NCI-H2227 treated with DMSO at 0.1 percent for 48 hours (cell line): ENCODE measurements at places on chromosomes 16 and 17.

DNA sequence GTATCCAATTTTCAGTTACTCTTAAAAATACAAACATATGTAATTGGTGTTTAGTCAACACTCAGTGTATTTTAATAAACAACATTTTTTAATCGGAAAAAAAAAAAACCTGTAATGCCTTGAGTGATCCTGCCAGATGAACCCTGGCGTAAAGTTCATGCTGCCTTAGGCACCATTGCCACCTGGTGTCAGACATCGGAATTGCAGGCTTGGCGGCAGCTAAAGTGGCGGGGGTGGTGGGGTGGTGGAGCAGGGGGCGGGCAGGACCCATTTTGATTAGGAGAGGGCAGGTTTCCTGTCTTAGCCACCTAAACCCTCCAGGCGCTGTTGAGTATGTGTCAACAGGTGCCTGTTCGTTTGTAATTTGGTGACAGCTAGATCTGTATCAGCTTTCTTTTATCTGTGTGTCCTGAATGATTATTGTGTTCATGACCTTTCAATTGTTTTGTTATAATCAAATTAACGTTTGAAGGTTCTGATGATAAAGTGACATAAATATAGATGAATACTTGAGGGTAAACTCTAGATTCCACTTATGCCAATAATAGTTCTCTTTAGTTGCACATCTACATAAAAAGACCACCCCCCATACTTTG, 588.7 kb downstream of the CDH13 start:
- DNase-seq: no peak

GRCh38 chr16:6160871-6161270, 1063.3 kb upstream of the EEF2KMT start:
- DNase-seq: no peak

- no peak for DNase-seq
Measured at GRCh38 chr17:46853896-46854444, 2.6 kb downstream of the WNT9B start.

DNA sequence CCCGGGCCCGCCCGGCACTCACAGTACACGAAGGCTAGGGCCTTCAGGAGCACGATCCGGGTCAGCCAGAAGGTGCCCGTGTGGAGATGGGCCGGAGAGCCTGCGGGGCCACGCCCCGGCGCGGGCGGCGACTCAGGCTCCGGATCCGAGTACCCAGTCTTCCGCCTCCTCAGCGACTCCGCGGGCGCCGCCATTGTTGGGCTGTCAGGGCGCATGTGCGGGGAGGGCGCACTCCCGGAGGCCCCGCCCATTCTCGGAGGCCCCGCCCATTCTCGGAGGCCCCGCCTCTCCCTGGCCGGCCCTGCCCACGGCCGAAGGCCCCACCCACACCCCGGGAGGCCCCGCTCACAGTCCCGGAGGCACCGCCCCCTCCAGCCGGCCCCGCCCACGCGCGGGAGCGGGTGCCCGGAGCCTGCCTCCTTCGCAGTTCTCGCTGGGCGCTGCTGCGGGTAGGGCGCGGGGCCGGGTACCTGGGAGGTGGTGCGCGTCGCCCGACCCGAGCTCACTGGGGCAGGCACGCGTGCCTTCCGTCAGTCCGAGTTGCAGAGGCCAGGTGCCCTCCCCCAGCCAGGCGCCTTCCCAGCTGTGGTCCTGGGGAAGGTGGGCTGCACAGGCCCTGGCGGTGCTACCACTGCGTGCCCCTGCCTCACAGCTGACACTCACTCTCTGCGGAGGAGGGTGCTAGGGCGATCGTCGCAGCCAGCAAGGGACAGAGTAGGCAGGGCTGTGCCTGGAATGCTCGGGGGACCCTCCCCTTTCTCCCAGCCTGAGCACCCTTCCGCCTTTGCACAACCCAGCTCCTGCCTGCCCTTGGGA, at the start of gene LMF1:
LMF1 (minus strand) TSS at position 219 of the 816 bp plus-strand sequence; CDS start at position 215, 4 bp downstream.
- DNase-seq: peak; percentile 45

DNA sequence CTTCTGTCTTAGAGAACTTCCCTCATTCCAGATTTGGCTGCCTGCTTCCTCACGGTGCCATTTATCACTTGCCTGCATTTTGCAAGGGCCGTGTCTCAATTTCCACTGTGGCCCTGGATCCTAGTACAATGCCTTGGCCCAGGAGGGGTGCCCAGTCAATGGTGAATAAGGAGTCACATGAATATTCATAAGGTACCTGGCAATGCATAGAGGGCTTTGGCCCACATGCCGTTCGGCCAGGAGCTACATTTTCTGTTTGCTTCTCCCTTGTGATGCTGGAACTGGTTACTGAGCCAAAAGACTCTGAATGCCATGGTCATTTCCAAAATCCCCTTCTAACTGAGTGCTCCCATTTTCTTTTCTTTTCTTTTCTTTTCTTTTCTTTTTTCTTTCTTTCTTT, 4.8 kb upstream of the PIRT start:
- DNase-seq: no peak

GRCh38 chr17:44844390-44844830, 3.3 kb upstream of the HIGD1B start:
- no peak for DNase-seq

GRCh38 chr16:87033021-87033471, 284.1 kb downstream of the C16orf95 start:
- DNase-seq: no peak

DNA sequence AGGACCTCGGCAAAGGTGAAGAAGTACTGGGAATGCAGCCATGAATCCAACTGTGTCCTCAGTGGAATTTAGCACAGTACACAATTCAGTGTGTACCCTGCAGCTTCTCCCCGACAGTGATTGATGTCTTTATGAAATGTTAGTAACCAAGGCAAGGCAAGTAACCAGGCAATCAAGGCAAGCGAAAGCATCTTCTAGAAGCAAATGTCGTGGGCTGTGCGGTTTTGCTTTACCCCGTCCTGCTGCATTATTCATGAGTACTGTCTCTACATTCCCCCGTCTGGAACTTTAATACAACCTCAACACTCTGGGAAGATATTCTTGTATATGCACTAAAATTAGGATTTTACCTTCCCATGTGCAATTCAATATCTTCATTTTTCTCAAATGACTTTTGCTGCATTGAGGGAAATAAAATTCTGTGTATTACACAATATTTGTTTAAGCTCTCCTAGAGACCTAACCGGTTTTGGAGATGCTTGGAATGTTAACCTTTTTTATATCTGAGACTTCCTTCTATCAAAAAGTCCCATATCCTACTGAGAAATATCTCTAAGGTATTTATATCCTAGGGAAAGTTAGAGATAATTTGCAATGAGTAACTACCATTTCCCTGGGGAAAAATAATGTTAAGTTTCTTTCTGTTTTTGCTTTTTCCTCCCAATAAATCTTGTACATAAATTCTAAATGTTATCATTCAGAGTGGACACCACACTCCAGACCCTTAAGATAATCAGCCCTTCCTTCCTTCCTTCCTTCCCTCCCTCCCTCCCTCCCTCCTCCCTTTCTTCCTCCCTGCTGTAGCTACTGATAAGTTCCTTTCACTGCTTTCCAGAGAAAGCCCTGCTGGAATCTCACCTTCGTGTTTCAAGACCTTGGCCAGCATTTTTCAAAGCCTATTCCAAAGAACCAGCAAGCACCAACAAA, 51.9 kb upstream of the ADORA2B start:
- DNase-seq: no peak

DNA sequence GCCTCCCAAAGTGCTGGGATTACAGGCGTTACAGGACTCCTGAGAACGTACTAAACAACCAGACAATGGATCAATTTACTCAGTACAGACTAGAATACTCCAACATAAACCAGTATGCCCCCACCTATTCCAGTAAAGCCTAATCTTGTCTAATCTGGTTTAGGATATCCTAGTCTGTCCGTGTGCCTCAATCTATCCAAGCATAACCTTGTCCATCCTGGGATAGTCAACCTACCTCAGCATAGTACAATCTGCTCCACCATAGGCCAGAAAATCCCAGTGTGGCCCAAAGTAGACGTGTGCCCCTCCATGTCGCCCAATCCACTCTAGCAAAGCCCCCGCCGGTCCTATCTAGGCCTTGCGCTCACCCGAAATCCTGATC, 625 bp downstream of the DVL2 start:
- no peak for DNase-seq

- no peak for DNase-seq
Measured at GRCh38 chr17:7224661-7225111, 4.9 kb downstream of the ACADVL start.

GRCh38 chr17:50297407-50297865, 23.2 kb downstream of the TMEM92 start:
- peak; percentile 44 for DNase-seq

DNA sequence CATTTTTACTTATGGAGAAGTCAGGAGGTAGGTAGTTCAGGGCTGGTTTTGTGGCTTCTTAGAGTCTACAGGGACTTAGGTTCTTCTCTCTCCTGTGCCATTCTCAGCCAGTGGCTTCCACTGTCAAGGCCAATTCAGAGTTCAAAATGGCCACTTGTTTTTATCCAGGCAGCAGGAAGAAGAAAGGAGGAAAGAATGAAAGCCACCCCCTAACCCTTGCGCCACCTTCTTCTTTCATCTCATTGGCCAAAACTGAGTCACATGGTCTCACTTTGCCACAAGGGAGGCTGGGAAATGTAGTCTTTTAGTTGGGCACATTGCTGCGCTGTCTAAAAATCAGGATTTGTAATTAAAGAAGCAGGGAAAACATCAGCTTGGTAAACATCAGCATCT, 60.8 kb upstream of the MED9 start:
- DNase-seq: no peak

DNA sequence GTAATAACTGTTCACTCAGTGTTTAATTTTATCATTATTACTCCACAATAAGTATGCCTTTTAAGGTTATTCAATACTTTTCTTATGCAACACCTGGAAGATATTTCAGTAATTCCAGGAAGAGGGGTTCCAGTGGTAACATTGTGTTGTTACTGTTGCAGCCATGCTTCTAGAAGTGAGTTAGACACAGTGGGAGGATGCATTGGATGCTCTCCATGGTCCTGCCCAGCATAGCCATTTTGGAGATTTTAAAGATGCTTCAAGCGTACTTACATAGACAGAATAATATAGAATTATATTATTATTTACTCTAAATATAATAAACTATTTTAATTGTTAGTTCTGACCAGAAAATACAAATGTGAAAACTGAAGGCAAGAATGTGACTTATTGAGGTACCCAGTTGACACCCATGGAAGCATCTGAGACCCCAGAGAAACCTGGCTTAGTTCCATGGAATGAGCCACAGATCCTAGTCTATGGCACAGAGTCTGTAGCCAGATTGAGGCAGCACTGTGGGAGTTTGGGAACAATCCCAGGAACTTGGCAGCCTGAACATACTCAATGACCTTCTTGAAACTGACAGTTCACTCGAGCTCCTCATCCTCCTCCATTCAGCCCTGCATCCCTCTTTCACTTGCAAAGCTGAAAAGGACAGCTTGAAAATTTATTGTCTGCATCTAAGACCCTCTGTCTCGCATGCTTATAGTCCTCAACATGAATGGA, 190.1 kb upstream of the HS3ST4 start:
- DNase-seq: no peak

DNA sequence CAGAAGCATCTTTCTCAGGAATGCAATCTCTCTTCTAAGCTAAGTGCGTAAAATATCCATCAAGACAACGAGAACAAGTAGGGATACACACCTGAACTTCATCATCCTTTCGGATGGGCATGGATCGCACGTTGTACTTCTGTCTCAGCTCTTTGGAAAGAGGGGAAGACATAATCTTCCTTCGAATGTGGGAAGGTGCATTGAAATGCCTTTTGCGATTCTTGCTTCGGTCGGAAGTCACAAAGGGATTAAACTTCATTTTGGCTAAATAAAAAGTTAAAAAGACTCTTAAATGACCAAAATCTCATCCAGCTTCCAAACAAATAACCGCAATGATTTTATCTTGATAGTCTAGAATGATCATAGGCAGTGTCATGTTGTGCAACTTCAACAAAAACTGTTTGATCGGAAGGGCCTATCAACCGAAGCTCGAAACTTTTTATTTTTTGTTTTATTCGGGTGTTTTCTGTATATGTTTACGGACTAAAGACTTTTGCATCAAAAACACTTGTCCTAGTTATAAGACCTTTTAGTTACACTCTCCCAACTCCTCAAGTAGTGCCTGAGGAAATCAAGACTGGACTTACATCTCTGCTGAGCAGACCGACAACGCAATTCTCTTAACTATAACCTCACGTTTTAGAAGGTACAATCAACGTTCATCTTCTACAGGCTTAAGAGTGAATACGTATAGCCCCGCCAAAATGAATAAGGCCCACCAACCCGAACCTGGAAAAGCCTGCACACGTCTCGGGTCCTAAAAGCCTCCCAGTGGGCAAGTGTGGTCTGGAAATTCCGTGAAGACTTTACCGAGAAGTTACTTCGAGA, 727 bp downstream of the RPL26 start:
- no peak for DNase-seq

- no peak for DNase-seq
Measured at GRCh38 chr17:65039336-65039988, 17.1 kb downstream of the GNA13 start.

- no peak for DNase-seq
Measured at GRCh38 chr16:29770250-29770929, 7.7 kb upstream of the ZG16 start.

- no peak for DNase-seq
Measured at GRCh38 chr17:19371259-19372010, 6.9 kb upstream of the MAPK7 start.

GRCh38 chr17:10114931-10115535, 83.4 kb downstream of the GAS7 start:
- DNase-seq: no peak

GRCh38 chr17:79980246-79981043, 55.2 kb downstream of the TBC1D16 start:
- no peak for DNase-seq

- no peak for DNase-seq
Measured at GRCh38 chr17:45131616-45132319, 547 bp downstream of the PLCD3 start.

DNA sequence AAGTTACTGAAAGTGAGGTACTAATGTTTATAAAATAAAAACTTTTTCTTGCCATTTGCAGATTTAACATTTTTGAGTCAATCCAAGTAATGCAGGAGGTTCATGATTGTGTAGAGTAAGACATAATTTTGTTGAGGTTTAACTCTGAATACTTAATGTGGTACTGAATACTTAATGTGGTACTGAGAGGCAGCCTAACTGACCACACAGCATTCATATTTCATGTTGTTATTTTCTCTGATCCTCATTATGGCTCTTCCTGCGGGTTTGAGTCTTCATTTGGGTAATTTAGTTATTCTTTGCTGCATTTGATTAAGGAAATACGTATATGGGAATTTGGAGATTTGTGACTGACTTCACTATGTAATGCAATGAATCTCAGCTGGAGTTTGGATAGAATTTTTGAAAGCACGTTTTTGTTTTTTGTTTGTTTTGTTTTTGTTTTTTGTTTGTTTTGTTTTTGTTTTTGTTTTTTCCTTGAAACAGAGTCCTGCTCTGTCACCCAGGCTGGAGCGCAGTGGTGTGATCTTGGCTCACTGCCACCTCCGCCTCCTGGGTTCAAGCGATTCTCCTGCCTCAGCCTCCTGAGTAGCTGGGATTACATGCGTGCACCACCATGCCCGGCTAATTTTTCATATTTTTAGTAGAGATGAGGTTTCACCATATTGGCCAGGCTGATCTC, 3.8 kb downstream of the SF3B3 start:
- DNase-seq: no peak

- no peak for DNase-seq
Measured at GRCh38 chr17:3836551-3836950, 9.5 kb downstream of the NCBP3 start.
